IPS DF 6.9 (cell line): ENCODE measurements at places on chromosomes 6 and 20.

DNA sequence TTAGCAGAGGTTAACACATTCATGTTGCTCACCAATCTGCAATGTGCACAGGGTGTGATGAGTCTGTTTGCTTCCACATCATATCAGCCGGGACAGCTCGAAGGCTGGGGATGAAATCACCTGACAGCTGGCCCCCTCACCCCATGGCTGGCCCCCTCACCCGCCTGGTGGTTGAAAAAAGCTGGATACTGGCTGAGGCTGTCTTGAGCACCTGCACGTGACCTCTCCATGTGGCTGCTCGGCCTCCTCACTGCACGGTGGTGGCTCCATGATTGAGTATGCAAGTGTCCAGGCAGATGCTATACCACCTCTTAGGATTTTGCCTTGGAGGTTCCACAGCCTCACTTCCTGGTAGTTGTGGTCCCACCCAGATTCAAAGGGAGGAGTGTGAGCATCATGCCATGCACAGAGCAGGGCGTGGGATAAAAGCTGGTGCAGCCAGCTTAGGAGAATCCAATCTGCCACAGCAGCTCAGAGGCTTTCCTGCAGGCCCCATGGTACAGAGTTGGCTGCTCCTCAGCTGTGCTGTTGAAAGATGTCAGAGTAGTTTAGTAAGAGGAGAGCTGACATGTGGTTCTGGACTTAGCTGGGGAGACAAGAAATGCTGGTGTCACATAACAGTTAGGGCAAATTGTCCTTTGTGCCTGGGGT is 29.6 kb upstream of the SYNDIG1 start:
- H3K27ac ChIP-seq = no peak overlapping the region
- no peaks in the 10 kb centered on the region for H3K27me3 ChIP-seq
- no peaks in the 10 kb centered on the region for H3K36me3 ChIP-seq
- peaks cover 5% of the 10 kb centered on the region for H3K4me1 ChIP-seq
- no peak for DNase-seq

DNA sequence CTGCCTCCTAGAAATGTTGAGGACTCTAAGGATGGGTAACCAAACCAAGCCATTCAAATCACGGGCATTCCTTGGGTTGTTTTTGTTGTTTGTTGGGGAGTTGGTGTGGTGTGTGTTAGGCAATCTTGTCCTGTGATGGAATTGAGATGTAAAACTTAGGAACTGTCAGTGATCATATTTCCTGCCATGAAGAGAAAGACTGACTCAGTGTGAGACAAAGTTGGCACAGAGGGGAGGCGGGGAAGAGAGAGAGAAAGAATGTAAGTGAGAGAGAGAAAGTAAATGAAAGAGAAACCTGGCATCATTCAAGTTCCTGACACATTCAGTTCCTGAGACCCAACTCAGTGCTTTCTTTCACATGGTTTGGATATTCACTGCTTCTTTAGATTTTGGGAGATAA is 21.6 kb upstream of the FBXO30 start:
- H3K4me1 ChIP-seq = no peaks in the 10 kb centered on the region
- H3K27ac ChIP-seq = no peak overlapping the region
- no peaks in the 10 kb centered on the region for H3K27me3 ChIP-seq
- DNase-seq = no peak

DNA sequence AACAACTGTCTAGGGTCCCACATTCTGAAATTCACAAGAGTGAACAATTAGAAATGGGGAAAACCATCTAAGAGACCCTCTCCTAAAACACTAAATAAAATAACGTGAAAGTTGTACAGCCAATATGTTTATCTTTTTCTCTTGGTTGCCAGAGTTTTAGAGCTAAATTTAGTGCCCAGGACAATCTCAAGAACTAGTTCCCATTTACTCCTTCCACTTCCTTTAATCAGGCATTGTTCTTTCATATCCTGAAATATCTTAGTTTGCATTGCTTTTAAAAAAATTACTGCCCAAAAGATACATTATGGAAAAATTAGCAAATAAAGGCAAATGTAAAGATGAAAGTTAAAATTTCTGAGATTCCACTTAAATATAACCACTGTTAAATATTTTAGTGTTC is 33.1 kb upstream of the UBR2 start:
- no peaks in the 10 kb centered on the region for H3K36me3 ChIP-seq
- DNase-seq = no peak
- no peak overlapping the region for H3K27ac ChIP-seq
- no peak overlapping the region for H3K4me3 ChIP-seq
- no peaks in the 10 kb centered on the region for H3K4me1 ChIP-seq

DNA sequence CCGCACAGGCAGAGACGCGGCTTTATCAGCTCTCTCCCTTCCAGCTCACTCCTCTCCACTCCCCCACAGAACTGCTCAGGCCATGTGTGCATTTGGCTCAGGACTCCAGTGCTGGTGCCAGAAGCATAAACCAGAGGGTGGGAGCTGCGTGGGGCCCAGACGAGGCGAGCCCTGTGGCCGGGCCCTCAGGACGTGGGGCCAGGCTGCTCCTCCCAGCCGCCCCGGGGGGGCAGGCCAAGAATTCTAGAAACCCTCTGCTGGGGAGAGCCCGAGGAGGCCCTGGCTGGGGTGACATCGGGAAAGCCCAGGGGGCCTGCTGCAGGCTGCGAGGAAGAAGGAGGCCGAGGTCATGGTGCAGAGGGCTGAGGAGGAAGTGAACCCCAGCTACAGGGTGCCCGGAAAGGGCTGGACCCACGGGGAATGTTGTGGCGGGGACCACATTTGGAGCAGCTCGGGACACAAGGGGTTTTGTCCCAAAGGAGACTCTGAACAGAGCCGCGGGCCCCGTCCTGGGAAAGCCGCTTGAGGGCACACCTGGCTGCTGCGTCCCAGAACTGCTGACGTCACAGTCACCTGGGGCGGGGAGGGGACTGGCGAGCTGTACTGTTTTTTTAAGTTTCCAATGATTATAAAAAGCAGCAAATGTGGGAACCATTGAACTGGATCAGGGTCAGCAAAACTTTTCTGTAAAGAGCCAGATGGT is 107.1 kb downstream of the BANF2 start:
- no peak overlapping the region for H3K27ac ChIP-seq
- DNase-seq = no peak
- H3K4me3 ChIP-seq = no peak overlapping the region
- no peaks in the 10 kb centered on the region for H3K27me3 ChIP-seq
- H3K4me1 ChIP-seq = no peaks in the 10 kb centered on the region

GRCh38 chr20:15440049-15440820 is 1102.8 kb upstream of the FLRT3 start:
- peaks cover 4% of the 10 kb centered on the region for H3K4me1 ChIP-seq
- no peaks in the 10 kb centered on the region for H3K27me3 ChIP-seq
- H3K4me3 ChIP-seq = no peak overlapping the region
- no peak for DNase-seq

DNA sequence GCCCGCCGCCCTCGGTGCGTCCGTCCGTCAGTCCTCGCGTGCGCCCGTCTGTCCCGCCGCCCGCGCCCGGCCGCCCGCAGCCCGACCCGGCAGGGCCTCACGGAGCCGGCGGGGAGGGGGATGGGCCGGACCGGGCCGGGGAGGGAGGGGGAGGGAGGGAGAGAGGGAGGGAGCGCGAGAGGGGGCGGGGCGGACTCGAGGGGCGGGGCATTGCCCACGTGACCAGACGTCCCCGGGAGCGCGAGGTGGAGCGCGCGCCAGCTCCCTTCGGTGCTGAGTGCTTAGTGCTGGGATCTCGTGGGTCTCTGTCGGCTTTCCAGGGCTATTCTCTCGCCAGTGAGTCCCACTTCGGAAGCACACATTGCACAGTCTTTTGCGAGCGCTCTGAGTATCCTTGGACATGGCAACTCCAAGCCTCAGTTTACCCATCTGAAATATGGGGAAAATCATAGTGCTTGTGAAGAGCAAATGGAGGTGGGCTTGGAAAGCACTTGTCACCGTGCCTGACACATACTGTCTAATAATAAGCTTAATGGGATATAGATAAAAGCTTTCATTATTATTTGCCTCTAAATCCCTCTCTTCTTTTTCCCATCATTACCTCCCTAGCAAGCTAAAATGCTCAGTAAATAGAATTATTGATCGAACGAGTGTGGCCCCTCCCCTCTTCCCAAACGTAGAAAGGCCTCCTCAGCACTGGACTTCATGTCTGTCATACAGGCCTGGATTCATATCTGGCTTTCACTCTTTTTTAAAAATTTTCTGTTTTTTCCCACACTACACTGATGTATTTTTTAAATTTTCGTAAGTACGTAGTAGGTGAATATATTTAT is at the start of gene NCOA6:
NCOA6 (minus strand) TSS at position 122 of the 833 bp plus-strand sequence. CDS start 43,296 bp downstream, outside the sequence.
- H3K4me1 ChIP-seq = no peaks in the 10 kb centered on the region
- no peaks in the 10 kb centered on the region for H3K36me3 ChIP-seq
- peak within 1 kb of the TSS; percentile 92 for H3K4me3 ChIP-seq
- H3K27ac ChIP-seq = no peak within 1 kb of the TSS

- H3K27ac ChIP-seq = no peak overlapping the region
- H3K27me3 ChIP-seq = no peaks in the 10 kb centered on the region
- no peak overlapping the region for H3K4me3 ChIP-seq
Measured at GRCh38 chr6:71720705-71721104, 165.6 kb upstream of the RIMS1 start.

DNA sequence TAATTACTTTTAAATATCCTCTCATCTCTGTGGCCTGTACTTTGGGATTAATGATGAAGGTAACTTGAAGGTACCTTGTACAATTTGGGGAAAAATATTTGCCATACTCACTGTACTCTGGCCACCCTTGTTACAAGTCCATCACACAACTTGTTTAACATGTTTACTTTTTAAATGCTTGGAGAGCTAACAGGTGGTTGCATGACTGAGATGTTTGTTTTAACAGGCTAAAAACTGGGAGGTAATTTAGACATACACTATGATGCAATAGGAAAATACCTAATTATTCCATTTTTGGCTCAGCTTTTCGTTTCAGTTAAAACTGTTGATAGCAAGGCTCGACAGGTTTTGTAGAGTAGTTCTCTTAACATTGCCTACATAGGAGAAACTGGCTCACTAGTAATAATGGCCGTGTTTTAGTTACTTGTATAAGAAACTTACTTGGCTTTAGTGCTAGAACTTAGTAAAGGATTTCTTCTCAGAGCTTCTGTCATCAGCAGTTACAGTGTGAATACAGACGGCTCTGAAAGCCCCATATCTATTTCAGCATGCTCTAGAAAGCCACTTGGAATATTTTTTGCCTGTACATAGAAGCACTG is 489.8 kb upstream of the SOX4 start:
- DNase-seq = no peak
- no peaks in the 10 kb centered on the region for H3K36me3 ChIP-seq
- H3K4me3 ChIP-seq = no peak overlapping the region
- H3K4me1 ChIP-seq = peaks cover 2% of the 10 kb centered on the region; the same call in 1 of the 2 replicates
- no peak overlapping the region for H3K27ac ChIP-seq

GRCh38 chr20:24039196-24039595 is 50.6 kb upstream of the GGTLC1 start:
- no peak for DNase-seq
- no peaks in the 10 kb centered on the region for H3K36me3 ChIP-seq
- H3K4me1 ChIP-seq = no peaks in the 10 kb centered on the region
- no peak overlapping the region for H3K27ac ChIP-seq

GRCh38 chr6:27592481-27593199 is 119.7 kb upstream of the ZNF184 start:
- no peak for DNase-seq
- no peak overlapping the region for H3K27ac ChIP-seq
- no peaks in the 10 kb centered on the region for H3K4me1 ChIP-seq

DNA sequence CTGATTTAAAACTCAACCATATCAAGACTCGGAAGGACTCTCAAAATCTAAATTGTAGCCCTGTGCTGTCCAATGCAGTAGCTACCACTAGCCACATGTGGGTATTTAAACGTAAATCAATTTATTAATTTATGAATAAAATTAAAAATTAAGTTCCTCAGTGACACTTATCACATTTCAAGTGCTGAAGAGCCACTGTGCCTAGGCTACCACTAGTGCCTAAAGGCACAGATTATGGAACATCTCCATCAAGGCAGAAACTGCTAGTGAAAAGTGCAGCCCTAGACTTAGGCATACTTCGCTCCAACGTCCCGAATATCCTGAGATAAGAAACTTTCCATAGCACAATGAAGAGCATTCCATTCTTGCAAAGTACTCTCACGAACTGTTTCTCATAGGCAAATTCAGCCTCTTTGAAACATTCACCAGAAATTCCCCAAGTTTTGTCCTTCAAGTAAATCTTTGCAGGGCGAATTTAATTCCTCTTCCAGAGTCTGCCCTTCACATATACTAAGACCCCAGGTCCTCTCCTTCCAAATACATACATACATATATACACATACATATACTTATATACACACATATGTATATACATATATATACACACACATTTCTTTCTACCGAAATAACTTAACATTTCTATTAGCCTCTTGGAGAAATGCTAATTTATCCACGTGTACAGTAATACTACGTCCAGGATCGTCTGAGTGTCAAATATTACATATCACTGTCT is 1.3 kb downstream of the SUPT3H start:
- no peak for DNase-seq
- no peak overlapping the region for H3K27ac ChIP-seq
- no peaks in the 10 kb centered on the region for H3K4me1 ChIP-seq
- peak overlapping the region; percentile 85; the same call in 1 of the 2 replicates for H3K4me3 ChIP-seq
- no peaks in the 10 kb centered on the region for H3K36me3 ChIP-seq

GRCh38 chr6:169859401-169859977 is 108.1 kb downstream of the ERMARD start:
- H3K27ac ChIP-seq = no peak overlapping the region
- H3K36me3 ChIP-seq = no peaks in the 10 kb centered on the region
- DNase-seq = no peak
- no peaks in the 10 kb centered on the region for H3K27me3 ChIP-seq

GRCh38 chr6:52254731-52255378 is 10.6 kb upstream of the IL17F start:
- no peaks in the 10 kb centered on the region; the same call in 1 of the 2 replicates for H3K4me1 ChIP-seq
- no peak overlapping the region for H3K4me3 ChIP-seq
- no peak for DNase-seq
- no peak overlapping the region for H3K27ac ChIP-seq
- no peaks in the 10 kb centered on the region for H3K27me3 ChIP-seq

GRCh38 chr6:37320646-37321045 is 33.1 kb upstream of the RNF8 start:
- 0 out of 2 replicates have a peak, but pooled peaks cover 2% of the 10 kb centered on the region for H3K36me3 ChIP-seq
- H3K4me1 ChIP-seq = no peaks in the 10 kb centered on the region
- no peaks in the 10 kb centered on the region for H3K27me3 ChIP-seq

DNA sequence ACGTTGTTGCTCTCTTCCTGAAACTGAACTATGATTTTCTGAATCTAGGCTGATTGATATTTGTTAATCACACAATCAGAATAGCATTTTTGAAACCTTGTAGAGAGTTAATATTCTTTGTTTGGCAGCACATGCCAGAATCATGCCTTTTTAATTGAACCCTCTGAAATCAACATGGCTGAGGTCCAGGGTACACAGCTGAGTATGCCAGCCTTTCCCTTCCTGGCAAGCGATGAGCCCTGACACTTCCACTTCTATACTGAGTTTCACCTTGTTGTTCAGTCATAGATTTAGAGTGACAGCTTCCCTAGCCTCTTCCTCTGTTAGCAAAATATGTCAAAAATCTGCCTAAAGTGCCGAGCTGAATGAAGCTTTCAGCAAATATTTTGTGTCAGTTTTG is 6.8 kb downstream of the HDDC2 start:
- no peak for DNase-seq
- no peaks in the 10 kb centered on the region for H3K4me1 ChIP-seq
- H3K27ac ChIP-seq = no peak overlapping the region
- peaks cover 3% of the 10 kb centered on the region; the same call in 1 of the 2 replicates for H3K36me3 ChIP-seq

- DNase-seq = no peak
- H3K4me1 ChIP-seq = no peaks in the 10 kb centered on the region
- H3K27ac ChIP-seq = no peak overlapping the region
- no peak overlapping the region for H3K4me3 ChIP-seq
Measured at GRCh38 chr6:98137391-98137790, 697.0 kb upstream of the POU3F2 start.
